ENCODE measurements at places on chromosomes 13 and 19. TPM values are rescaled to one million over a fixed set of nuclear protein-coding genes. Genes with fewer than 3 reads are reported as not detected.

The TEX26 gene
- not detected for polyA plus RNA-seq

The ZNF296 gene
- polyA plus RNA-seq = 0.29 TPM

The CYTH2 gene
- polyA plus RNA-seq = 27.6 TPM

The CNFN gene
- 0.91 TPM for polyA plus RNA-seq

The BRCA2 gene
- polyA plus RNA-seq = 0.55 TPM

The CCDC194 gene
- 1.2 TPM for polyA plus RNA-seq

The CIC gene
- polyA plus RNA-seq = 6.6 TPM

The PLA2G4C gene
- polyA plus RNA-seq = 3.6 TPM

The PSG7 gene
- 0.13 TPM for polyA plus RNA-seq

The F2RL3 gene
- 2.2 TPM for polyA plus RNA-seq

DNA sequence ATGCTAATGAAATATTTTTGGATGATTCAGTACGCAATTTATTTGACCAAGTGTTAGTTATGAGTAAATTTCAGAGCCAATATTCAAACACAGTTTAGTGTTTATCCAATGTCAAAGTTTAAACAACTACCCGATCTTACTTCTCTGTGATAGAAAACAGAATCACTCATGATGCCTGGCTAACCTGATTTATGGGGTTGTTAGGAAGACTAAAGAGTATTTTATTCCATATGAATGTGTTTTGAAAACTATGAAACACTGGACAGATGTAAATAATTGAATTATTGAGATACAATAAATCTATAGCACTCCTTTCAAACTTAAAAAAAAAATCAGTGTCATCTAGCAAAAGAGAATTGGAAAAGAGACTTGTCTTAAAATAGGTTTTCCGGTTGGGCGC is 1181.8 kb downstream of the EFNB2 start:
- no peak overlapping the region for H3K4me3 ChIP-seq
- no peaks in the 10 kb centered on the region for H3K4me1 ChIP-seq
- no peaks in the 10 kb centered on the region for H3K36me3 ChIP-seq
- DNase-seq = no peak
- H3K27ac ChIP-seq = no peak overlapping the region
- H3K27me3 ChIP-seq = no peaks in the 10 kb centered on the region

- H3K36me3 ChIP-seq = no peaks in the 10 kb centered on the region
- no peak for DNase-seq
- no peak overlapping the region for H3K4me3 ChIP-seq
- no peak overlapping the region for H3K27ac ChIP-seq
Observed at GRCh38 chr19:670609-671075, 5.5 kb upstream of the FSTL3 start.

DNA sequence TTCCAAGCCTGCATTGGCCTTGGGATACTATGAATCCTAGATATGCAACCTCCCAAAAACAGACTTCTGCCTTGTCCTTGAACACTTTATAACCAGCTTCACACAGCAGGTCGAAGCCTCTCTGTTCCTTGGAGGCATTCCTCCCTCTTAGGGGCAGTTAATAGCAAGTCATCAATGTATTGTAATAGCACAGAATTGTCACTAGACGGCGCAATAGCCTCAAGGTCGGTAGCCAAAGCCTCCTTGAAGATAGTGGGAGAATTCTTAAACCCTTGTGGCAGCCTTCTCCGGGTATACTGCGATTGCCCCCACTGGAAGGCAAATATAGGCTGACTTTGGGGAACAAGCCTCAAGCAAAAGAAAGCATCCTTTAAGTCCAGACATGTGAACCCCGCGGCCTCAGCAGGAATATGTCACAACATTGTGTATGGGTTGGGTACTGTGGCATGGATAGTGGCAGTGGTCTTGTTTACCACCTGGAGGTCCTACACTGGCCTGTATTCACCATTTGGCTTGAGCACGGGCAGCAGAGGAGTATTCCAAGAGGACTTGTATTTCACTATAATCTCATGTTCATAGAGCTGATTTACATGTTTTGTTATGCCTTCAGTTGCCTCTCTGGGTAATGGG is 61.1 kb downstream of the ZNF431 start:
- no peak overlapping the region for H3K27ac ChIP-seq
- DNase-seq = no peak
- no peaks in the 10 kb centered on the region for H3K27me3 ChIP-seq
- H3K4me1 ChIP-seq = peaks cover 30% of the 10 kb centered on the region

GRCh38 chr13:112971288-112971643 is 2.3 kb downstream of the MCF2L start:
- H3K27me3 ChIP-seq = no peaks in the 10 kb centered on the region
- no peaks in the 10 kb centered on the region for H3K36me3 ChIP-seq

DNA sequence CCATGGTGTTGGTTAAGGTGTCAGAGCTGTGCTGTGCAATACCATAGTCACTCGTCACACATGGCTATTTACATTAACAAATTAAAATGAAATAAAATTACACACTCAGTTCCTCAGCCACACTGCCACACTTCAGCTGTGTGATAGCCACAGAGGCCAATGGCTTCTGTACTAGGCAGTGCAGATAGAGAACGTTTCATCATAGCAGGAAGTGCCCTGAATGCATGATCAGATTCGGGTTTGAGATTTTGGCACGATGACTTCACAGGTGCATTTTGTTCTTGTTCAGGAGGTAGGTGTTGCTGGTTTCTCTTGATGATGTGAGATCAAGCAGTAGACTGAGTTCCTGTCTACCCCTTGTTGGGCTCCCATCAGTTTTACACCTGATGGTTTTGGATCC is 6.5 kb downstream of the ARMC6 start:
- H3K27me3 ChIP-seq = no peaks in the 10 kb centered on the region
- H3K27ac ChIP-seq = no peak overlapping the region
- H3K4me1 ChIP-seq = peaks cover 3% of the 10 kb centered on the region
- no peaks in the 10 kb centered on the region for H3K36me3 ChIP-seq
- DNase-seq = no peak

- no peaks in the 10 kb centered on the region for H3K27me3 ChIP-seq
- no peaks in the 10 kb centered on the region for H3K4me1 ChIP-seq
- H3K4me3 ChIP-seq = no peak overlapping the region
- DNase-seq = no peak
- no peak overlapping the region for H3K27ac ChIP-seq
- H3K36me3 ChIP-seq = no peaks in the 10 kb centered on the region
Observed at GRCh38 chr19:19743176-19743575, 10.3 kb upstream of the ZNF14 start.

DNA sequence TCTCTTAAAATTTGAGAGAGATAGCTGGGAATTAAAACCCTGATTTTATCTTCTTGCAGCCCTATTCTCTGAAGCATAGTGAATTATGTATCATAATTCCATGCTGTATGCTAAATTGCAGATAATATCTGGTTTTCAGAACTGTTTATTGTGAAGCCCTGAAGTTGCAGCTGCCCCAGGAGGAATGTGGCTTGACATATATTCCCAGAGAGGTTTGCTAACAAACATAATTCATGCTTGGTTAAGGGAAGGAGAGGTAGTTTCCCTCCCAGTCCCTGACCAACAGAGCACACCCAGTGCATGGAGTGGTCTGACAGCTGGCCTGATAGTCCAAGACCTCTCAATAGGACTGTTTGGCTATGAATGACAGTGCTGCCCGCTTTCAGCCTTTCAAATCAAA is 500.6 kb upstream of the MIR17HG start:
- no peaks in the 10 kb centered on the region for H3K27me3 ChIP-seq
- no peaks in the 10 kb centered on the region for H3K4me1 ChIP-seq
- no peak overlapping the region for H3K4me3 ChIP-seq
